ENCODE measurements at places on chromosomes 1 and 21. TPM values are rescaled to one million over a fixed set of nuclear protein-coding genes. Genes with fewer than 3 reads are reported as not detected.

The SWT1 gene
- 24.6 TPM for total RNA-seq

The SCYL3 gene
- total RNA-seq = 20.1 TPM

DNA sequence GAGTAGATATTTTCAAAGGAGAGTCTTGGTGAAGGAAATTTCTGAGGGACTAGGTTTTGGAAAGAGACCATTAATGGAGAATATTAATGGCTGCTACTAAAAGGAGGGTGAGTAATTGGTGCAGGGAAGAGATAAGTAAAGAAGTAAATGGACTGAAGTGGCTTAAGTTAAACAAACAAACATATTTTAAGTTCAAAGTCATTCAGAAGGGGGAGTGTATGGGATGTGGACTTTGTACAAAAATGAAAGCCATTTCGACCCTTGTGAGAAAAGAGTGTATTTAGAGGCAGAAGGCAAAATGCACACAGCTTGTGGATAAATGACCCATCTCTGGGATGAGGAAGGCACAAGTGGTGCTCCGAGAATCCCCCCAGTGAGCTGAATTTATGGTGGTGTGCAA is 171.7 kb downstream of the BACH1 start:
- DNase-seq = no peak

DNA sequence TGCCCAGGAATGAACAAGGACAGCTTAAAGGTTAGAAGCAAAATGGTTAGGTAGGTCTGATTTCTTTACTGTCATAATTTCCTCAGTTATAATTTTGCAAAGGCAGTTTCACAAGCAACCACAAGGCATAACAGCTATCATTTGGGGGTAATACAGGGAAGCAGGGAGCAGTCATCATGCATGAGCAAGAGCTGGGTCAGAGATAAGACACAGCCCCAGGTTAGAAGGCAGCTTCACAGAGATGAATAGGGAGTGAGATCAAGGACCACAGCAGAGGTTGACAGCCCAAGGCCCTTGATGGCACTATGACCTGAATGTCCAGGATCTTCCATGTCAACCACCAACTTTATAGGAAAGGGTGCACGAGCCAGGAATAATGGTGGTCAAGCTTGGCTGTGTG is 9.0 kb upstream of the CSRP1 start:
- no peak for DNase-seq

The ABCG1 gene
- 12.7 TPM for total RNA-seq

DNA sequence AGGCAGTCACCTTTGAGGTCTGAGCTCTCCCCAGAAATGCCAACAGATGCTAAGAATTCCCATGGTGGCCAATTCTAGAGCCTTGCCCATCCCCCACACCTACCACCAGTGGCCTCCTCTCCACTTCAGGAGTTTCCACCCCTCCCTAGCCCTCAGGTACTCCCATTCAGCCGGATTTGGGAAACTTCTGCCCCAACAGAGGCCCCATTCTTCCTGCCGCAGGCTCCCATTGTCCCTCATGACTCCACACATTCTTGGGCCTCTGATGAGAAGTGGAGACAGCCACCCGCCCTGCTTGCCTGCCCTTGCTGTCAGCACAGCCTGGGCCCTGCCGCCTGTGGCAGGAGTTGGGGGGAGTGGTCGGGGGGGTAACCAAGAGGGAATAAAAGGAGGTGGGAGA is 4.6 kb downstream of the BLACAT1 start:
- DNase-seq = no peak

GRCh38 chr1:106278716-106279115 is 777.8 kb upstream of the PRMT6 start:
- DNase-seq = no peak

- DNase-seq = no peak
These were observed 128.2 kb downstream of the NFIA start for GRCh38 chr1:61210435-61211154.

The SLC35F3 gene
- 0.32 TPM for total RNA-seq

DNA sequence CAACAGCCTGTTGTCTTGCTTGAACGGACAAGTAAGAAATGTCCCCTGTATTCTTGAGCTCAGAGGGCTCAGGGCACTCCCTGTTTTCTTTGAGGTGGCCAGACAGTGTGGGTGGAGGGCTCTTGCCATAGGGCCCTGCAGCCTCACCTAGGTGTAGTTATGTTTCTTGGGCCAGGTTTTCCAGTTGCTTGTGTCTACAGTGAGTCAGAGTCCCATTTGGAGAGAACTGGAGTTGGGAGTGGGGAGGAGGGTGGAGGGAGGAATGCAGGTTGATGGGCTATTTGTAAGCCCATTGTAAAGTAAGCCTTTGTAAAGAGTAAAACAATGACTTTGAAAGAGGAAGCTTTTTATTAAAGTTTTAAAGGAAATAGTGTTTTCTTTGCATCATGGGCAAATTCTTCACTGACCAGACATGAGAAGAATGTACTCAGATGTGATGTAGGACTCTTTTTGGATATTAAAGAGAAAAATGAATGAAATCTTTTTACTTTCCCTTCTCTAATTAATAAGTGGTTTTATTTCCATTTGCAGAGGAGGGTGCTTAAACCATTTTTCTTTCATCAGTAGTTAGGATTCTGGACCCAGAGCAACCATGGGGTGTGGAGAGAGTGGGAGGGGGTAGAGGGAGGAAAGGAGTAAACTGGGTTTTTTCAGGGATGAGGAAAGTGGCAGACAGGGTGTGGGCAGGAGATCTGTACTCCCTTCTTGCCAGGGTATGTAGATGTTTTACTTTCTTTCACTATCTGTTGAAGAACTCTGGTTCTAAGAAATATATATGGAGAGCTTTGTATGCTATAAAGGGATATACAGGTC is 45.1 kb upstream of the MACF1 start:
- DNase-seq = no peak

DNA sequence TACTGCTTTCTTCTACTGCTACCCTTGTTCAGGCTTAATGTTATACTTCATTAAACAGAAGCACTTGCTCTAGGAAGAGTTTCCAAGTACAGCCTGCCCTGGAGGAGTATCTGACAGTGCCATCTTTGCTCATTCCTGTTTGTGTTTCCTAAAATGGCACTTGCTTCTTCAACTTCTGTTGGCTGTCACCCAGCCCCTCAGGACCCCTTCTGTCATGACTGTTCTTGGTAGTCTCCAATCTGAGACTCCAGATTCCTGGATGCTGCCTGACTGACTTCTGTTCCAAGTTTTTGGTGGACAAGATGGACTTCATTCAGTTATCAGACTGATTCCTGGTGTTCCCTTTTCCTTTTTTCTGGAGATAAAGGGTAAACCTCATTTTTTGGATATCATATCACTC is 104.1 kb downstream of the SLC35F3 start:
- DNase-seq = no peak

DNA sequence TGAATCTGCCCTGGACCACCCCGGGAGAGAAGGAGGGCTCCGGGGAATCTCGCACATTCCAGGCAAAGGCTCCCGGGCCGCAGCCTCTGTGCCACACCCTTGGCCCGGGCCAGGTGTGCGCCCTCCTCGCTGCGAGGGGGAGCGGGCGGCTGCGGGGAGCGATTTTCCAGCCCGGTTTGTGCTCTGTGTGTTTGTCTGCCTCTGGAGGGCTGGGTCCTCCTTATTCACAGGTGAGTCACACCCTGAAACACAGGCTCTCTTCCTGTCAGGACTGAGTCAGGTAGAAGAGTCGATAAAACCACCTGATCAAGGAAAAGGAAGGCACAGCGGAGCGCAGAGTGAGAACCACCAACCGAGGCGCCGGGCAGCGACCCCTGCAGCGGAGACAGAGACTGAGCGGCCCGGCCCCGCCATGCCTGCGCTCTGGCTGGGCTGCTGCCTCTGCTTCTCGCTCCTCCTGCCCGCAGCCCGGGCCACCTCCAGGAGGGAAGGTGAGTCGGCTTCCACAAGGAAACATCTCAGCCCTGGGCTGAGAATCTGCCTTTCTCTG is at the start of gene LAMC2:
LAMC2 (plus strand) TSS at position 324 of the 550 bp plus-strand sequence; CDS start at position 413, 89 bp downstream.
- DNase-seq = no peak

DNA sequence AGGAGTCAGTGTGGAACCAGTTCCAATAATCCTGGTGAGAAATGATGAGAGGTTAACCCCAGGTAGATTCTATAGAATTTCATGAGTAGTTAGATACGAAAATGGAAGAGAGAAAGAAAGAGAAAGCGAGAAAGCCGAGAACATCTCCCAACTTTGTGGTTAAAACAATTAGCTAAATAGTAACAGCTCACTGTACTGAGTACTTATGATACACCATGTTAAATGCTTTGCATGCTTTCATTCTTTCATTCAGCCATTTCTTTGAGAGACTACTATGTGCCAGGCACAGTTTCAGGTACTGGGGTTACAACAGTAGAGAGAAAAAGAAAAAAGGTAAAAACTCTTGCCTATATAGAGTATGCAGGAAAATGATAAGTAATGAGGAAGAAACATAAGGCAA is 109.7 kb upstream of the SYT6 start:
- DNase-seq = no peak

The TRMT13 gene
- 59.4 TPM for total RNA-seq

The TRIM17 gene
- 1.9 TPM for total RNA-seq

DNA sequence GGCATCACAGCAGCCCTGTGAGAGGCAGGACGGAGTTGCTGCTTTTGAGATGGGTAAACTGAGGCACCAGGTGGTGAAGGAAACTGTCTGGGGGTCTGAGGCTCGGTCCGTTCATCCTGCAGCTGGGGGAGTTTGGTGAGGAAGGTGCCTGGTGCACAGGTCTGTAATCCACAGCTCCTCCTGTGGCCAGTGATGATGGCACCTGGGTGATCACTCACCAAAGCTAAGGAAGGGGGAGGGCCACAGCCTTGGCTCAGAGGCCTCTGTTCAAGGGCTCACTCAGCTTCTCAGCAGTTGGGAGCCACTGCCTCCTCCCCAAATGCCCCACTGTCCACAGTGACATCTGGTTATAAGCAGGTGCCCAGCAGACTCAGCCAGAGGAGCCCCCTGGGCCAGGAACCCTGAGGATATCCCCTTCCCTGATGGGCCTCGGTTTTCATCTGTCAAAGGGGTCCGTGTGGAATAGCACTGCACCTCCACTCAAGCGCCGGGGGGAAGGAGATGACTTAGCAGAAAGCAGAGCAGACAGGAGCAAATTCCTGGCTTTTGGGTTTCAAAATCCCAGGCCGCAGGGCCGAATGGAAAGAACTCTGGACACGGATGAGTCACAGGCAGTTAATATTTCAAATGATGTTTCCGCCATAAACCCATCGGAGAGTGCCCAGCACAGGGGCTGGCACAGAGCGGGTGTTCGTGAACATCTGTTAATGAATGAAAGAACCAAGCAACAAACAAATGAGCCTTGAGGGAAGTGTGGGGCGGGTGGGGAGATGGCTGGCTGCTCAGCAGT is 82.8 kb downstream of the DMRTB1 start:
- no peak for DNase-seq

- DNase-seq = no peak
These were observed 5.7 kb upstream of the CCT8 start for GRCh38 chr21:29078869-29079767.

- no peak for DNase-seq
These were observed 176.1 kb downstream of the CLIC6 start for GRCh38 chr21:34844924-34845238.

The SYCP1 gene
- not detected for total RNA-seq

GRCh38 chr1:36665478-36666080 is 182.9 kb upstream of the CSF3R start:
- no peak for DNase-seq

DNA sequence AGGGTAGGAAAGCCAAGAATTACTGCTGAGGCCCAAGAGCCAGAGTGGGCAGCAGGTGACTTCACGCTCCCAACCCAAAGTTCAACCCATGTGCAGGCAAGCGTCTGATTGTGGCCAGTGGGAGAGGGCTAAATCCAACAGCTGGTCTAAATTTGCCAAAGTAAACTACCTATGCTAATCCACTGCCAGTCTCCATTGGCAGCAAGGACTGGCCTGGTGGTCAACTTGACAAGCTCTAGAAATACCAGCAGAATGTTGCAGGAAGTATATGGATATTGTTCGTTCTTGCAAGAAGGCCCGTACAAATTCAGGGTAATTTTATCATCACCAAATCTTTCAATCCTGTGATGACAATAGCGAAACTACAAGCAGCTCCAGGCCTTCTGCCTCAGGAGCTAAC is 1.5 kb downstream of the TMEM63A start:
- DNase-seq = no peak

DNA sequence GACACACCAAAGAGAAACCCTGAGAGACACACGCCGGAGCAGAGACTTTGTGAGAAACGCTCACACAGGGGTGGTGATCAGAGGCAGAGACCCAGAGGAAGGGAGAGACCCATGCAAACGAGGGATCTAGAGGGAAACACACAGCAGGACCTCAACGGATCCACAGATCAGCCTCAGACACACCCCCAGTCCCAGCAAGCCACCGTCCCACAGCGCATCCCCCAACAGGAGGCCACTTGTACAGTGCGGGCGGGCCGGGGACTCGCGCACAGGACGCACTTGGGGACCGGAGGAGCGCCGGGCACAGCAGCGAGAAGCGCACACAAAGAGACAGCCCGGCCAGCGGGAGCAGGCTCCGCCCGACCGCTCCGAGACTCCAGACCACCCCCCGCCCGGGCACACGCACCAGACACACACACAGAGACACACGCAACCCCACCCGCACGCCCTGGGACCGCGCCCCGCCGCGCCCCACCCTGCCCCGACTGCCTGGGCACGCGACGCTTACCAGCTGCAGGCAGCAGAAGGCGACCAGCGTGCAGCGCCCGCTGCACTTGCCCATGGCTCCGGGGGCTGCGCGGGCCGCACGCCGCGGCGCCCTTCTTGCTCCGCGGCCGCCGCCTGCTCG is 587 bp downstream of the NKAIN1 start:
- no peak for DNase-seq

GRCh38 chr1:58303841-58304240 is 242.7 kb downstream of the OMA1 start:
- DNase-seq = no peak

DNA sequence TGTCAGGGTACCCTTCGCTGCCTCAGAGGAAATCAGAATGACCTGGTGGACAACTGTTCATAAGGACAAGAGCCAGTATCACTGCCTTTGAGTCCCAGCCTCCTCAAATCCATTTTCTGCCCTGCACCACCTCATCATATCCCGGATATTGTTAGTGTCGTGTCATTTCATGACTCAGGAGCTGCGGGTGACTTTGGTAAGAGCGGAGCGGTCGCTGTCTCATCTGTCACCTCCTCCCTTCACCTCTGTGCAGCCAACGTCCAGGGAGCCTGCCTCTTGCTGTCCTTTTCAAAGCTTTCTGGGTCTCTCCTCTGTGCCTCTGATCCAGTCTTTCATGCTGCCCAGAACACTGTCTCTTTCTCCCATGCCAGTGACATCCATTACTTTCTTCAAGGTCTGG is 7.0 kb upstream of the C1orf198 start:
- DNase-seq = no peak

DNA sequence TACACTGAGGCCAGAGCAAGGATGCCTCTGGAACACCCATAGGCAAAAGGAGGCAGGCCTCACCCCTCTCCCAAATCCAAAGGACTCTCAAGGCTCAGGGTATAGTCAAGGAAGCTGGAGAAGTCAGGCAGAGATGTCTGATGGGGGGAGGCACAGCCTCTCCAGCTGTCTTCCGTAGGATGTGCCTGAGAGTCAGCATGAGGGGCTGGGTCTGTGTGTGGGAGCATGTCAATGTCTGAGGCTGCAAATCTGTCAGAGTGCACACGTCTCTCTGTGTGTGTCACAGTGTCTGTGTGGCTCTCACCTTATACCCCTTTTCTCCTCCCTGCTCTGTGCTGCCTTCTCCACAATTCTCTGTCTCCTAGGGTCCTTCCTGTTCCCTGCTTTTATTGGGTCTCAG is 4.0 kb downstream of the HPCAL4 start:
- DNase-seq = no peak

The MACO1 gene
- 24.4 TPM for total RNA-seq

The SELENBP1 gene
- 32.9 TPM for total RNA-seq

The KRTAP21-2 gene
- not detected for total RNA-seq

All from urinary bladder (tissue), 4 donors.